ENCODE measurements at places on chromosomes 16 and 17.

DNA sequence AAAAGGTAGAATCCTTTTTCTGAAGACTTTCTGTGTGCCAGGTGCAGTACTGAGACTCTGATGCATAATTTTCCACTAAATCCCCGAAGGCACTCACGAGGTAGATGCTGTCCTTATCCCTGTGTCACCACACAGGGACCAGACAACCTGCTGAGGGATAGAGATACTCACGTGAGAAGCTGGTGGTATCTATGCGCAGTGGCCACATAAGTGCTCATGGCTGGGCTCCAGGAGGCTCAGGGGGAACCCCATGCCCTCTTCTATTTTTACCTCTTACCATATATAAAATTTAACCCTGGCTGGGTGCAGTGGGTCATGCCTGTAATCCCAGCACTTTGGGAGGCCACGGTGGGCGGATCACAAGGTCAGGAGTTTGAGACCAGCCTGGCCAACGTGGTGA is 38.3 kb downstream of the NT5M start:
- no peak for DNase-seq

- no peak for DNase-seq
Observed at GRCh38 chr17:15398291-15398690, 56.9 kb upstream of the TEKT3 start.

- no peak for DNase-seq
Observed at GRCh38 chr17:19024101-19025078, 19.8 kb upstream of the FAM83G start.

- DNase-seq: no peak
Observed at GRCh38 chr17:5854871-5855554, 215.2 kb upstream of the WSCD1 start.

- no peak for DNase-seq
Observed at GRCh38 chr17:16479264-16479663, 12.7 kb downstream of the LRRC75A start.

DNA sequence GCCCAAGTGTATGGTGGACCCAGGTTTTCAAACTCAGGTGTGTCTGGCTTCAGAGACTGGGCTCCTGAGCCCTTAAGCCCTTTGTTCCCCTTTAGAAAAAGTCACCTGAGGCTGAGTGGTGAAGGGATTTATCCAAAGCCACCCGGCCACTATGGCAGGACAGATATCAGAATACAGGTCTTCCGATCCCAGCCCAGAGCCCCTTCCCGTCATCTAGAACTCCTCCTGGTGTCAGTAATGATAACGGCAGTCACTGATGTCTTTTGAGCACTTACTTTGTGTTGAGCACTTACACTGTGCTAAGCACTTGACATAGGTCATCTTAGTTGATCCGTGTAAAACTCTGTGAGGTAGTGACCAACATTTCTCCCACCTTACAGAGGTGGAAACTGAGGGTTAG is 16.6 kb downstream of the NOD2 start:
- DNase-seq: no peak

All from renal pelvis (tissue), 12 donors.